Ascending aorta (tissue), 2 donors: ENCODE measurements at places on chromosomes 4 and X.

DNA sequence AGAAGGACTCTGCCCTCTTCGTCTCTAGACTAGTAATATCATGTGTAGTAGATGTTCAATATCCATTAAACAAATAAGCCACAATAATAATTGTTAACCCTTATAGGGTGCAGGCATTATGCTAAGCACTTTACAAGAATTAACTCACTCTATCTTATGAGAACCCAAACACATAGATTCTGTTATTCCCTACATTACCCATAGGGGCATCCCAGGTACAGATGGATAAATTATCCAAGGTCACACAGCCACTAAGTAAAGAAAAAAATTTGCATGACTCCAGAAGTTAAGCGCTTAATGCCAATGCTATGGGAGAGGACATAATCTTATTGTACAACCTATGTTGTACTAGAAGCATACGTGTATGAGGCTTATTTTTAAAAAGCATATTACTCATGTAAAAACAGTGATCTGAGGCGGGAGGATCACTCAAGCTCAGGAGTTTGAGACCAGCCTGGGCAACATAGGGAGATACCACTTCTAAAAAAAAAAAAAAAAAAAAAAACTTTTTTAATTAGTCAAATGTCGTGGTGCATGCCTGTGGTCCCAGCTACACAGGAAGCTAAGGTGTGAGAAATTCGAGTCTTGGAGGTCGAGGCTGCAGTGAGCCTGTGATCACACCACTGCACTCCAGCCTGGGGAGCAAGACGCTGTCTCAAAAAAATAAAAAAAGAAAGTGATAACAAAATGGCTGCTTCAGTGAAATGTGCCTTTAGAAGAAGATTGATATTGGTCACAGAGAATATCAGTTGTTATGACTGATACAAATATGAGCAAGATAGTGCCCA is 13.6 kb downstream of the LDB2 start:
- no peak for DNase-seq

GRCh38 chr4:7744142-7744804 is 195.4 kb downstream of the AFAP1 start:
- DNase-seq, result no peak

- DNase-seq, result no peak
Measured at GRCh38 chrX:15465347-15465746, 27.8 kb downstream of the PIR start.

GRCh38 chr4:38030023-38030422 is 69.8 kb downstream of the PTTG2 start:
- DNase-seq, result no peak

DNA sequence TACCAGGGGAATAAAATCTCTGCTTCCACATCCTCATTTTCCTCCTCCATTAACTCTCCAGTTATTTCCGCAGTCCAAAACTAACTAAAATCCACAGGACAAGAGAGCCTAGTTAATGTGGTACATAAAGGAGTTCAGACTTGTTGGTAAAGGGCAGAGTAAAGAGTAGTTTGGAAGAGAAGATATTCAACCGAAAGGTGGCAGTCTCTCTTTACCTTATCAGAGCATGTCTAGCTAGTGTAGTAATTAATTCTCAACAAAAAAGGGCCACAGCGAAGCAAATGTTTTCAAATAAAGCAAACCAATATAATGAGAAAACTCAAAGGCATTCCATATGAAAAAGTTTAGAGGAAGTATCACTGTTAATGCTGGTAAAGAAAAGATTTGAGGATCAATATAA is 286.5 kb downstream of the GLUD2 start:
- DNase-seq, result no peak

DNA sequence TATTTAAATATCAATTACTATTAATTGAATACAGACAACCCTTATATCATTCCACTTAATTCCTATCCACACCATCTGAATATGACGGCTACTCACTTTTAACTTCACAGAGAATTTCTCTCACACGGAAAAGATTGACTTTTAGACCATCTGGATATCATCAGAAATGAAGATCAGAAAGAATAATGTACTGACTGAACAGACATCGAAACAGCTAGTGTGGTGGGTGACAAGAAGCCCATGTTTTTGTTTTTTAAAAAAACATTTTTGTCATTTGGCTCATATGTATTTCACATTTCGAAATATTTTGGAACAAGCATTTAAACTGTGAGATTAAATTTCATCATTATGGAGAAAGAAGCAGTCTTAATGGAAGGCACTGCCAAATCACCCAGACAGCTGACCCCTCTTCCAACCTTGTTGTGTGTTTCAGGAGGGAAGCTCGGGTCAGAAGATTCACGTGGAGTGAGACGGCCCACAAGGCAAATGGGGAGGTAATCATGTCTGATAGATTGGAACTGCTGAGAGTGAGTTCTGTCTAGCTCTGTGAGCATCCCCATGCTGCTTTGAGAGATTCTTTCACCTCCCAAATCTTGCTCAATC is 204.2 kb upstream of the RASGEF1B start:
- no peak for DNase-seq

- DNase-seq, result no peak
Measured at GRCh38 chrX:150352581-150352980, 10.5 kb upstream of the MAMLD1 start.

GRCh38 chr4:477686-478085 is 21.3 kb downstream of the ZNF721 start:
- DNase-seq, result no peak

GRCh38 chrX:119783026-119783425 is 8.4 kb downstream of the RPL39 start:
- DNase-seq, result no peak

- no peak for DNase-seq
Measured at GRCh38 chr4:63580796-63581475, 828.3 kb downstream of the TECRL start.

GRCh38 chr4:48795108-48795507 is 15.0 kb upstream of the FRYL start:
- DNase-seq, result no peak

- no peak for DNase-seq
Measured at GRCh38 chr4:62075521-62075920, 875.4 kb downstream of the ADGRL3 start.

DNA sequence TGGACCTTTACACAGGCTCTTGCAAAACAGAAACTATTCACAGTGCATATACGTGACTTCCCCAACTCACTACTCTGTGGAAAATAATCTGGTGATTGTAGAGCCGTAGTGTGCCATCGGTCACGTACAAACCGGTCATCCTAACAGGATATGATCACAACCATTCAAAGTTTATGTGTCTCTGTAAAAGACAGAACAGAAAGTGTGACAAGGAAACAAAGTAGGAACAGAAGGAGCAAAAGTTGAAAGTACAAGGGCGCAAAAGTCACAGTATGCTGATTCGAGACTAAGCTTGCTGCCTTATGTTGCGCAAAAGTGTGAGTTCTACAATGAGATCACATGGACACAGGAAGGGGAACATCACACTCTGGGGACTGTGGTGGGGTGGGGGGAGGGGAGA is 18.6 kb downstream of the MEPE start:
- no peak for DNase-seq

DNA sequence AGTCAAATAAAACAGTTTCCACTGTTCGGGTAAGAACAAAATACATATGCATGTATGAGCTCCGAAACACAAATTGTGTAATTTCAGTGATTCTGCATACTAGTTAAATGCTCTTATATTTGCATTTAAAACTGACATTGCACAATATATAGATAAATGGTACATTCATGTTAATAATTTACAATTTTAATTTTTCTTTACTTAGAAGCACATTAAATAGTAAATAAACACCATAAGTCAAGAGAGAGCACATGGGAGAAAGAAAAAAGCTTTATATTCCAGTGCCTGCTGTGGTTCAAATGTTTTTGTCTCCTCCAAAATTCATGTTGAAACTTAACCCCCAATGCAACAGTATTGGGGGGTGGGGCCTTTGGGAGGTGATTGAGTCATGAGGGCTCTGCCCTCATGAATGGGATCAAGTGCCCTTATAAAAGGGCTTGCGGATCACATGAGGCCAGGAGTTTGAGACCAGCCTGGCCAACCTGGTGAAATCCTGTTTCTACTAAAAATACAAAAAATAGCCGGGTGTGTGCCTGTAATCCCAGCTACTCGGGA is 322.9 kb downstream of the BCOR start:
- no peak for DNase-seq

DNA sequence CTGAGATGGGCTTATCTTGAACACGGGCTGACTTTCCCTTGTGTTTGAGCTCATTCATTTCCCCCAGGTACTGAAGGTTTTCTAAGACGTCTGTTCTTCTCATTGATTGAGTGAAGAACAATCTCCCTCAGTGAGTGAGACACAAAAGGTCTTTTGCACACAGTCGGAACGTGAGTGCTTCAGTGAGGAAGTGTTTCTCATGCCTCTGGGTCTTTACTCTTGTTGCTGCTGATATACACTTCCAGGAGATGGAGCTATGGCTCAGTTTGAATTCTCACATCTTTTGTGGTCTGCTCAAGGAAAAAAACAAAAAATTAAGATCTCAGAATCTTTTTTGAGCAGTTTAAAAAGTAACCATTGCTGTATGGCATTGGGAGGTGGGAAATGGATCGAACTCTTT is 981.9 kb upstream of the TENM3 start:
- no peak for DNase-seq
